IMR-90 (cell line): ENCODE measurements at places on chromosomes 12 and 14. TPM values are rescaled to one million over a fixed set of nuclear protein-coding genes. Genes with fewer than 3 reads are reported as not detected.
A peak's percentile ranks its signal among the peaks of the same experiment; 100 is the strongest.

The CDCA3 gene
- 23.5 and 30.3 TPM in 2 replicates for total RNA-seq

DNA sequence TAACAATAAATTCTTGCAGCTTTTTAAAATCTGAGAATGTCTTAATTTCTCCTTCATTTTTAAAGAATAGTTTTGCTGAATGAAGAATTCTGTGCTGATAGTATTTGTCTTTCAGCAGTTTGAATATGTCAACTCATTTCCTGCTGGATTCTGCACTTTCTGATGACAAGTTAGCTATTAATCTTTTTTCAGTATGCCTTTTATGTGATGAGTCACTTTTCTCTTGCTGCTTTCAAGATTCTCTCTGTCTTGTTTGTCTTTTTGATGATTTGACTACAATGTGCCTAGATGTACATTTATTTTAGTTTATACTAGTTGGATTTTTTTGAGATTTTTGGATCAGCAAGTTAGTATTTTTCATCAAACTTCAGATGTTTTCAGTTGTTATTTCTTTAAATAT lies 87.9 kb upstream of the AVPR1A start:
- no peaks in the 10 kb centered on the region for H3K4me1 ChIP-seq
- no peak overlapping the region for H3K27ac ChIP-seq
- no peaks in the 10 kb centered on the region for H3K27me3 ChIP-seq
- no peak overlapping the region for H3K4me3 ChIP-seq
- H3K36me3 ChIP-seq, result no peaks in the 10 kb centered on the region

DNA sequence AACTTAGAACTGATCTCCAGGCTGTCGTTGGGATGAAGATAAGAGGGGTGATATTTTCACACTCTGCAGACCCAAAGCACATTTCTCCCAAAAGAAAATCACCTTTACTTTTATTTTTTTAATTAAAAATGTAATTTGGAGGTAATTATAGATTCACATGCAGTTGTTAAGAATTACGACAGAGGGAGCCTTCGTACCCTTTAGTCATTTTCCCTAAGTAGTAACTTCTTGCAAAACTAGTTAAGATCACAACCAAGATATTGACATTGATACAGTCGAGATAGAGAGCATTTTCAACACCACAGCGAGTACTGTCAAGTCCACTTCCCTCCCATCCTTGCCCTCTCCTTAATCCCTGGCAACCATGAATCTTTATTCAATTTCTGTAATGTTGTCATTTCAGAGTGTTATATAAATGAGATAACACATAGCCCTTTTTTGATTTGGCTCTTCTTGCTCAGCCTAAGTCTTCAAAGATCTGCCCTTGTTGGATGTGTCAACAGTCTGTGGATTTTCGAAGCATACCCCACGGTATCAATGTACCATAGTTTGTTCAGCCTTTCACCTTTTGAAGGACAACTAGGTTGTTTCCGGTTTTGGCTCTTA lies 39.6 kb downstream of the DNAH10 start:
- peak; percentile 53 for DNase-seq
- H3K27me3 ChIP-seq, result peaks cover 12% of the 10 kb centered on the region
- H3K4me3 ChIP-seq, result no peak overlapping the region
- no peak overlapping the region for H3K27ac ChIP-seq

- no peak overlapping the region for H3K27ac ChIP-seq
- H3K4me3 ChIP-seq, result no peak overlapping the region
- no peak for DNase-seq
- no peaks in the 10 kb centered on the region for H3K4me1 ChIP-seq
- no peaks in the 10 kb centered on the region for H3K36me3 ChIP-seq
Observed at GRCh38 chr12:110858848-110859247, 12.1 kb downstream of the CCDC63 start.

GRCh38 chr12:57449375-57449774 lies 5.7 kb upstream of the INHBE start:
- no peak overlapping the region for H3K4me3 ChIP-seq
- H3K36me3 ChIP-seq, result no peaks in the 10 kb centered on the region
- no peak for DNase-seq
- peaks cover 16% of the 10 kb centered on the region for H3K4me1 ChIP-seq
- H3K27me3 ChIP-seq, result no peaks in the 10 kb centered on the region
- H3K27ac ChIP-seq, result no peak overlapping the region

- no peak for DNase-seq
- H3K4me1 ChIP-seq, result peaks cover 17% of the 10 kb centered on the region
- H3K4me3 ChIP-seq, result no peak overlapping the region
- no peaks in the 10 kb centered on the region for H3K36me3 ChIP-seq
- H3K27ac ChIP-seq, result no peak overlapping the region
Observed at GRCh38 chr14:55450987-55451386, 10.6 kb upstream of the TBPL2 start.

GRCh38 chr12:48907245-48907644 lies 18.0 kb downstream of the FKBP11 start:
- H3K27ac ChIP-seq, result no peak overlapping the region
- no peaks in the 10 kb centered on the region; the same call in 1 of the 2 replicates for H3K4me1 ChIP-seq
- no peak for DNase-seq
- no peaks in the 10 kb centered on the region for H3K36me3 ChIP-seq
- no peak overlapping the region for H3K4me3 ChIP-seq

- no peaks in the 10 kb centered on the region; the same call in 1 of the 2 replicates for H3K4me1 ChIP-seq
- no peak for DNase-seq
- peaks cover 26% of the 10 kb centered on the region for H3K27me3 ChIP-seq
- H3K36me3 ChIP-seq, result no peaks in the 10 kb centered on the region
Observed at GRCh38 chr12:5616854-5617253, 184.9 kb downstream of the NTF3 start.

GRCh38 chr12:27355486-27355885 lies 22.9 kb downstream of the BMAL2 start:
- H3K4me3 ChIP-seq, result no peak overlapping the region
- DNase-seq, result no peak
- peaks cover 14% of the 10 kb centered on the region for H3K4me1 ChIP-seq
- peak overlapping the region; percentile 63; the same call in 1 of the 2 replicates for H3K27ac ChIP-seq
- H3K27me3 ChIP-seq, result no peaks in the 10 kb centered on the region
- no peaks in the 10 kb centered on the region for H3K36me3 ChIP-seq

The PLEK2 gene
- total RNA-seq, result 2.2 and 2.5 TPM in 2 replicates

GRCh38 chr12:111011999-111012600 lies 91.7 kb upstream of the MYL2 start:
- H3K4me1 ChIP-seq, result no peaks in the 10 kb centered on the region
- no peak overlapping the region for H3K27ac ChIP-seq
- no peak overlapping the region for H3K4me3 ChIP-seq
- H3K27me3 ChIP-seq, result no peaks in the 10 kb centered on the region

- no peaks in the 10 kb centered on the region for H3K36me3 ChIP-seq
- H3K27ac ChIP-seq, result no peak overlapping the region
- no peak overlapping the region for H3K4me3 ChIP-seq
- H3K4me1 ChIP-seq, result no peaks in the 10 kb centered on the region
Observed at GRCh38 chr12:119957135-119957534, 31.9 kb upstream of the BICDL1 start.

The CPM gene
- 7.2 and 8.8 TPM in 2 replicates for total RNA-seq
